ENCODE measurements at places on chromosomes 7 and 10.

DNA sequence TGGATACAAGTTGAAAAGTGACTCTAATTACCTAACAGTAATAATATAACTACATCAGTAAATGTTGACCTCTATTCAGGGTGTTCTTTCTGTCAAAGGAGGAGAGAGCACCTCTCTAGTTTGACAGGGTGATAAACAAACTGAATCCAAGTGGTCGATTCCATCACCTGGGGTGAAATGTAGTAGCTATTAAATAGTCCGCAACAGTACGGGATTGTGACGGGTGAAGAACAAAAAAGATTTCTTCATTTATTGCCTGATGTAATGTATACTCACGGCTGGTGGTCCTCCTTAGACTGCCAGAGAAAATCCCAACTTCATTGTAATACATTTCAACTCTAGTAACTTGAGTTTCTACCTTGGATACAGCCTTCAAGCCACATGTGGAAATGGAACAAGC, 292.5 kb upstream of the CELF2 start:
- no peak for DNase-seq

GRCh38 chr7:106566196-106566595, 94.8 kb downstream of the CCDC71L start:
- no peak for DNase-seq

GRCh38 chr7:151902311-151902710, 25.4 kb upstream of the PRKAG2 start:
- DNase-seq: peak; percentile 11

DNA sequence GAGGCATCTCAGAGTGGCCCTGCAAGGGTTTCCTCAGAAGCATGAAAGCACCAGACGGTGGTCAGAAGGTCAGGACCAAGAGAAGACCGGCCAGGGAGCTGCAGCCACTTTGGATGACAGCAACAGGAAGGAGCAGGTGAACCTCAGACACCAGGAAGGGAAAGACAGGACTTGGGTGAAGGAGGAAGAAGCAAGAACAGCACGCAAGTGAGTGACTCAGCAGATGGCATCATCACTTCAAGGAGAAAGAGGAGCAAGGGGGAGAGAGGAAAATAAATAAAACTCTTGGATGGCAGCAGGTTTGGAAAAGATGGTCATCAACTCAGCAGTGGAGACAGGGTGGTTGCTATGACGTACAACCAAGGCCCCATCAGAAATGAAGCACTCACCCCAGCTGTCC, 31.6 kb downstream of the NCAPG2 start:
- DNase-seq: no peak

- no peak for DNase-seq
These were observed 9.5 kb downstream of the CPED1 start for GRCh38 chr7:120997882-120998474.

- DNase-seq: no peak
These were observed 131.2 kb downstream of the MPP7 start for GRCh38 chr10:28171468-28172222.
